GM23338 (cell line): ENCODE measurements at places on chromosomes 2 and 18. TPM values are rescaled to one million over a fixed set of nuclear protein-coding genes. Genes with fewer than 3 reads are reported as not detected.

DNA sequence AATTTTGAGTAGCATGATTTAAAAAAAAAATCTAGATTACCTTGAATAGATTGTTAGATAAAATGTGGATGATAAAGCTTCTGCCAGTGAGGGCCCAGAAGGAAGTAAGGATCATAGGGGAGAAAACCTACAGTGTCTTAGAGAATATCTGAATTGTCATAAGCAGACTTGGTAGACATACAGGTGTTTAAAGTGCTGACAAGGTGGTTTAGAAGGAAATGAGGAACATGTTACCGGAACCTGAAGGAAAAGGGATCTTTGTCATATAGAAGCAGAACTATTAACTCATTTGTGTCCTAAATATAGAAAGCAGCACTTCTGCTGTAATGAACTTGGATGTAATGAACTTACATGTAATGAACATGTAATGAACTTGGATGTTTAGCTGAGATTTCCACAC lies 94.9 kb upstream of the TTC27 start:
- DNase-seq, result no peak
- no peaks in the 10 kb centered on the region for H3K4me1 ChIP-seq
- no peaks in the 10 kb centered on the region for H3K27me3 ChIP-seq
- H3K36me3 ChIP-seq, result peaks cover 3% of the 10 kb centered on the region; the same call in 1 of the 2 replicates
- H3K4me3 ChIP-seq, result no peak overlapping the region

Gene IL36B
- not detected in 2 replicates for total RNA-seq

DNA sequence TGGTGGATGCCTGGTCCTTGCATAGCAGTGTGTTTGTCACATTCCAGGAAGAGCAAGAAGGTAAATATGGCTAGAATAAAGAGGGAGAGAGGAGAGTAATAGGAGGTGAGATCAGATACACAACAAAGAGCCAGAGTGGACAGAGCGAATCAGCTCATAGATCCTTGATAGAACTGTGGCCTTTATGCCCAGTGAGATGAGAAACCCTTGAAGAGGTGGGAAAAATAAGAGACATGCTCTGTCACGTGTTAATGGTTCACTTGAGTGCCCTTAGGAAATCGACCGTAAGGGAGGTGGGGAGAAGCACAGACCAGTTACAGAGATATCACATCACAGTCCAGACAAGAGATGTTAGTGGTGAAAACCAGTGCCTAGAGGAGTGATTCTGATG lies 84.7 kb upstream of the RAB27B start:
- H3K36me3 ChIP-seq, result no peaks in the 10 kb centered on the region
- H3K4me1 ChIP-seq, result no peaks in the 10 kb centered on the region
- no peak for DNase-seq
- no peak overlapping the region for H3K27ac ChIP-seq
- no peak overlapping the region for H3K4me3 ChIP-seq

Gene RNF144A
- 12.5 and 14.7 TPM in 2 replicates for total RNA-seq

GRCh38 chr18:64149916-64150438 lies 1.1 kb upstream of the LINC00305 start:
- H3K27me3 ChIP-seq, result no peaks in the 10 kb centered on the region
- no peak for DNase-seq
- no peak overlapping the region for H3K4me3 ChIP-seq
- H3K27ac ChIP-seq, result no peak overlapping the region

DNA sequence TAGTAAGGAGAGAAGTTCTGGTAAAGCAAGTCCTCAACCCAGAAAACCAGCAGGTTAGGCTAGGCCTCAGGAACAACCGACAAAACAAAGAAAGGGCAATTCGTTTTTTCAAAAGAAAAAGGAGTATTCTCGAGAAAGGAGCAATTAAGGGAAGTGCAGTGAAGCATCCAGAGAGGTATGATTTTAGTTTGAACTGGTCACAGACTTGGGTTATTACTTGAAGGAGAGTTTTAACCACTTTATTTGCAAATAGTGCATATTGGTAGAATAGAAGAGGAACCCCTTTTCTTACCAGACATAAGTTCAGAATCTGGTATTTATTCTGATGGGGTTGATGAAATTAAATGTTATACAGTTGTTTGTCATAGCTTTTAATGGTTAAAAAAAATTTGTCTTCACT lies 110.0 kb upstream of the GCFC2 start:
- no peaks in the 10 kb centered on the region for H3K4me1 ChIP-seq
- no peaks in the 10 kb centered on the region for H3K36me3 ChIP-seq
- H3K27me3 ChIP-seq, result no peaks in the 10 kb centered on the region
- DNase-seq, result no peak
- H3K4me3 ChIP-seq, result no peak overlapping the region

- no peaks in the 10 kb centered on the region for H3K36me3 ChIP-seq
- H3K4me3 ChIP-seq, result no peak overlapping the region
- H3K27me3 ChIP-seq, result no peaks in the 10 kb centered on the region
- no peaks in the 10 kb centered on the region for H3K4me1 ChIP-seq
- H3K27ac ChIP-seq, result no peak overlapping the region
- no peak for DNase-seq
Measured at GRCh38 chr2:22175003-22175402, 1051.2 kb downstream of the TDRD15 start.

GRCh38 chr2:37271376-37272067 lies 40.1 kb downstream of the NDUFAF7 start:
- H3K4me1 ChIP-seq, result no peaks in the 10 kb centered on the region
- H3K4me3 ChIP-seq, result no peak overlapping the region
- H3K36me3 ChIP-seq, result peaks cover 24% of the 10 kb centered on the region
- H3K27me3 ChIP-seq, result no peaks in the 10 kb centered on the region

GRCh38 chr18:7980656-7981055 lies 413.5 kb downstream of the PTPRM start:
- no peaks in the 10 kb centered on the region for H3K36me3 ChIP-seq
- H3K4me3 ChIP-seq, result no peak overlapping the region
- H3K4me1 ChIP-seq, result no peaks in the 10 kb centered on the region
- no peaks in the 10 kb centered on the region for H3K27me3 ChIP-seq

Gene IL37
- not detected in 2 replicates for total RNA-seq

Gene DYNAP
- total RNA-seq, result 0.28 and 1.0 TPM in 2 replicates

- H3K27me3 ChIP-seq, result no peaks in the 10 kb centered on the region
- H3K27ac ChIP-seq, result no peak overlapping the region
- no peak overlapping the region for H3K4me3 ChIP-seq
- no peaks in the 10 kb centered on the region for H3K4me1 ChIP-seq
- no peak for DNase-seq
Measured at GRCh38 chr2:208984376-208985090, 439.3 kb upstream of the MAP2 start.

GRCh38 chr18:62741584-62741983 lies 26.2 kb downstream of the PHLPP1 start:
- DNase-seq, result no peak
- no peak overlapping the region for H3K4me3 ChIP-seq
- H3K36me3 ChIP-seq, result no peaks in the 10 kb centered on the region
- H3K4me1 ChIP-seq, result peaks cover 79% of the 10 kb centered on the region

Gene GALNT3
- 17.1 and 38.1 TPM in 2 replicates for total RNA-seq

- no peaks in the 10 kb centered on the region for H3K27me3 ChIP-seq
- no peak for DNase-seq
- H3K36me3 ChIP-seq, result no peaks in the 10 kb centered on the region; the same call in 1 of the 2 replicates
- no peaks in the 10 kb centered on the region for H3K4me1 ChIP-seq
Measured at GRCh38 chr2:195768431-195768830, 111.4 kb downstream of the SLC39A10 start.

Gene TSPYL6
- not detected in 2 replicates for total RNA-seq

Gene ITGB6
- not detected in 2 replicates for total RNA-seq

- H3K27me3 ChIP-seq, result no peaks in the 10 kb centered on the region
- no peaks in the 10 kb centered on the region for H3K4me1 ChIP-seq
- H3K27ac ChIP-seq, result no peak overlapping the region
- no peaks in the 10 kb centered on the region for H3K36me3 ChIP-seq
Measured at GRCh38 chr2:85838181-85838580, 50.6 kb downstream of the ST3GAL5 start.

- no peak overlapping the region for H3K4me3 ChIP-seq
- H3K27ac ChIP-seq, result no peak overlapping the region
- H3K4me1 ChIP-seq, result peaks cover 8% of the 10 kb centered on the region
- no peaks in the 10 kb centered on the region for H3K27me3 ChIP-seq
Measured at GRCh38 chr2:195543902-195544894, 112.8 kb upstream of the SLC39A10 start.

Gene CHRND
- 0.10 TPM in 1 of 2 replicates, not detected in the other for total RNA-seq

GRCh38 chr2:22893761-22894517 lies 491.0 kb upstream of the KLHL29 start:
- no peak overlapping the region for H3K4me3 ChIP-seq
- DNase-seq, result no peak
- H3K36me3 ChIP-seq, result no peaks in the 10 kb centered on the region; the same call in 1 of the 2 replicates

Gene C18orf54
- 29.6 and 35.0 TPM in 2 replicates for total RNA-seq

Gene CELF4
- 2.6 and 3.6 TPM in 2 replicates for total RNA-seq

GRCh38 chr2:104371087-104371781 lies 482.7 kb upstream of the POU3F3 start:
- no peaks in the 10 kb centered on the region for H3K27me3 ChIP-seq
- peaks cover 7% of the 10 kb centered on the region for H3K4me1 ChIP-seq
- H3K27ac ChIP-seq, result no peak overlapping the region
- DNase-seq, result no peak

DNA sequence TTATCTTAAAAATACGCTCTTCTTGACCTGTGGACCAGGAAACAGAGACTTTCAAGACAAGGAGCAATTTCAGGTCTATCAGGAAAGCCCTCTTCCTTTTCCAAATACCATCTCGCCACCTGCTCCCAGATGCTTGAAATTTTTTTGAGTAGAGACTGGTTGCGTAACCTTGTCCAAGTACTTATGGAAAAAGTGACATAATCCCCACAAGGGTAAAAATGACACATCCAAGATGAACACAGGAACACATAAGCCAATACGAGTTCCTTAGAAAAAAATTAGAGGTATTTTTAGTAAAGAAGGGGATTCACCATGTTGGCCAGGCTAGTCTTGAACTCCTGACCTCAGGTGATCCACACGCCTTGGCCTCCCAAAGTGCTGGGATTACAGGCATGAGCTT lies 1.8 kb downstream of the SERPINB13 start:
- H3K4me3 ChIP-seq, result no peak overlapping the region
- no peaks in the 10 kb centered on the region for H3K27me3 ChIP-seq
- H3K4me1 ChIP-seq, result no peaks in the 10 kb centered on the region
- no peak for DNase-seq

Gene TMEM200C
- 4.5 and 6.1 TPM in 2 replicates for total RNA-seq

Gene GPR39
- total RNA-seq, result 1.0 and 1.9 TPM in 2 replicates

DNA sequence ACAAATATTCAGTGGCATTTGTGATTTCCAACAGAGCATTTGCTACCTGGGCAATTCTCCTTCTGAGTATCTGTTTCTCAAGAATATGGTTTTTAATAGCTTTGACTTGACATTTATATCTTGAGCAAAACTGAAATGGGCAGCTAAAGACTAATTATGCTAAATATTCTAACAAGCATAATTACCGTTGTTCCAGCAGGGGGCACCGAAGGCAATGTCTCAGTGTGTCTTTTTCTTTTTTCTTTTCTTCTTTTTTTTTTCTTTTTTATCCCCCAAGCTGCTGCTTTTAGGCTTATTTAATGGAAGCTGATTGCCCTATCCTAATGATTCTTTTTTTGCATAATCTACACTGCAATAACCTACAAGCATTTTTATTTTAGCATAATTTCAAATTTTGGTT lies 138.9 kb upstream of the NABP1 start:
- no peak overlapping the region for H3K4me3 ChIP-seq
- H3K36me3 ChIP-seq, result no peaks in the 10 kb centered on the region
- no peaks in the 10 kb centered on the region for H3K27me3 ChIP-seq
- peaks cover 12% of the 10 kb centered on the region for H3K4me1 ChIP-seq

GRCh38 chr2:227719641-227720040 lies 1.8 kb upstream of the SLC19A3 start:
- H3K36me3 ChIP-seq, result no peaks in the 10 kb centered on the region
- peaks cover 24% of the 10 kb centered on the region for H3K4me1 ChIP-seq
- H3K27ac ChIP-seq, result no peak overlapping the region
- H3K27me3 ChIP-seq, result no peaks in the 10 kb centered on the region

DNA sequence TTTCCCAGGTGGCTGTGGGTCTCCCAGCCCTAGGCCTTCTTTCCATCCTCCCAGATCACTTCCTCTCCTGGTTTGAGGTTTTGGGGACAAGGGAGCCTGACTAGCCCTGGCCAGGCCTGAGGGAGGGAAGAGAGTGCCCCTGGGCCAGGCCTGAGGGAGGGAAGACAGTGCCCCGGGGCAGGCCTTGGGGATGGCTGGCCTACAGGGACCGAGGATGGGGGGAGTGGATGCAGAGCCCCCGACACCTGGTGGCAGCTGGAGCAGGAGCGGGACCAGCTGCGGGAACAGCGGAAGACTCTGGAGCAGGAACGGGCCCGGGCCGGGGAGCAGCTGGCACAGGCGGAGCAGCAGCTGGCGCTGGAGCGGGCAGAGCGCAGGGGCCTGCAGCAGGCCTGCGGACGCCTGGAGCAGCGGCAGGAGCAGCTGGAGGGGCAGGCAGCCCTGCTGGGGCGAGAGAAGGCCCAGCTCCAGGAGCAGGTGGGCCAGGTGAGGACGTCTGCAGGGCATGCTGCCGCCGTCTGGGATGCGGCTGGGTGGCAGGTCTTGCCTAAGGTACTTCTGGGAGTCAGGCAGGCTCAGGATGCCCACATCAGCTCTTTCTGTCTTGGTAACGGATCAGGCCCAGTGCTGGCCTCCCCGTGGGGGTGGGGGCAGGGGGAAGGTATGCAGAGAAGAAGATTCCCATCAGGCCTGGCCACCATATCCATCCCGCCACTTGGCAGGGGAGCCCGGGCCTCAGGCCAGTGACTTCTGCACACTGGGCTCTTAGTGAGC lies 29.2 kb downstream of the CROCC2 start:
- H3K27ac ChIP-seq, result no peak overlapping the region
- H3K4me3 ChIP-seq, result no peak overlapping the region
- no peaks in the 10 kb centered on the region for H3K27me3 ChIP-seq

Gene LHCGR
- total RNA-seq, result 0.12 and 0.45 TPM in 2 replicates

GRCh38 chr2:16425462-16426336 lies 239.9 kb downstream of the CYRIA start:
- H3K4me3 ChIP-seq, result no peak overlapping the region
- no peak overlapping the region for H3K27ac ChIP-seq
- H3K4me1 ChIP-seq, result no peaks in the 10 kb centered on the region
- no peaks in the 10 kb centered on the region for H3K36me3 ChIP-seq
- DNase-seq, result no peak
- no peaks in the 10 kb centered on the region for H3K27me3 ChIP-seq

Gene RGPD4
- total RNA-seq, result not detected in 2 replicates

GRCh38 chr2:159438720-159439353 lies 152.3 kb upstream of the WDSUB1 start:
- H3K4me3 ChIP-seq, result no peak overlapping the region
- no peaks in the 10 kb centered on the region for H3K4me1 ChIP-seq
- DNase-seq, result no peak
- peaks cover 20% of the 10 kb centered on the region; the same call in 1 of the 2 replicates for H3K36me3 ChIP-seq
- H3K27ac ChIP-seq, result no peak overlapping the region

Gene POTEE
- 0.12 and 0.97 TPM in 2 replicates for total RNA-seq

GRCh38 chr2:197740200-197740599 lies 35.0 kb downstream of the MARS2 start:
- H3K27me3 ChIP-seq, result no peaks in the 10 kb centered on the region
- no peaks in the 10 kb centered on the region for H3K36me3 ChIP-seq
- H3K4me3 ChIP-seq, result no peak overlapping the region
- no peak for DNase-seq
- H3K4me1 ChIP-seq, result no peaks in the 10 kb centered on the region

Gene OR6B2
- not detected in 2 replicates for total RNA-seq

Gene AKAIN1
- total RNA-seq, result not detected in 2 replicates

- no peaks in the 10 kb centered on the region for H3K36me3 ChIP-seq
- no peak overlapping the region for H3K4me3 ChIP-seq
- no peak for DNase-seq
Measured at GRCh38 chr2:190280565-190281350, 38.9 kb downstream of the HIBCH start.

GRCh38 chr2:224849264-224849663 lies 133.1 kb upstream of the CCDC195 start:
- H3K27ac ChIP-seq, result no peak overlapping the region
- no peak overlapping the region for H3K4me3 ChIP-seq
- H3K4me1 ChIP-seq, result no peaks in the 10 kb centered on the region
- DNase-seq, result peak; percentile 44
